Mesothelial cell of epicardium (in vitro differentiated cells): ENCODE measurements at places on chromosomes 1 and 21.

DNA sequence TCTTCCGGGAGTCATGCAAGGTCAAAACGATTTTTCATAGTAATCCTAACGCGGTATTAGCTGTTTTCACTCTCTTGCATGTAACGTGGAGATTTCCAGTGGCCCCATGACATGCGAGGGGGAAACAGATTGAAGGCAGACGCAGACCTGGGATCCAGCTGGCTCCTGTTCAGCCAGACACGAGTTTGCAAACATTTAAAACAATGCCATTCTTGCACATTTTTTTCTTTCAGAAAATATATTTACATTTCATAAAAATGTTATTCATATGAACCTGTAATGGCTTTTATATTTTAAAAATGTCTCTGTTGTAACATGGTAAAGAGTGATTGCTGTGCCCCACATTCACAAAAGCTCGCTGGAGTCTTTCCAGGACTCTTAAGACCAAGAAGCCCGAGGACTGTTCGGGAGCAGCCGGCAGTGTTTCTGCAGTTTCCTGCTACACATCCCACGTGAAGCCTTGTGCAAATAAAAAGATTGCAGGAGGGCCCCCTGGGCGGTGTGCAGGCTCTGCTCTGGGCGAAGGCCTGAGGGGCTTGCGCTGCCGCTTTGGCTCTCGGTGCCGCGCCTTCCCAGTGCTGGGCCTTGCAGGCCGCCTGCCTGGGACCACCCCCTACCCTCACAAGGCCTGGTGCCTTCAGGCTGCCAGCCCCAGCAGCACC, 184.9 kb downstream of the DYRK1A start:
- peak; percentile 47 for DNase-seq

DNA sequence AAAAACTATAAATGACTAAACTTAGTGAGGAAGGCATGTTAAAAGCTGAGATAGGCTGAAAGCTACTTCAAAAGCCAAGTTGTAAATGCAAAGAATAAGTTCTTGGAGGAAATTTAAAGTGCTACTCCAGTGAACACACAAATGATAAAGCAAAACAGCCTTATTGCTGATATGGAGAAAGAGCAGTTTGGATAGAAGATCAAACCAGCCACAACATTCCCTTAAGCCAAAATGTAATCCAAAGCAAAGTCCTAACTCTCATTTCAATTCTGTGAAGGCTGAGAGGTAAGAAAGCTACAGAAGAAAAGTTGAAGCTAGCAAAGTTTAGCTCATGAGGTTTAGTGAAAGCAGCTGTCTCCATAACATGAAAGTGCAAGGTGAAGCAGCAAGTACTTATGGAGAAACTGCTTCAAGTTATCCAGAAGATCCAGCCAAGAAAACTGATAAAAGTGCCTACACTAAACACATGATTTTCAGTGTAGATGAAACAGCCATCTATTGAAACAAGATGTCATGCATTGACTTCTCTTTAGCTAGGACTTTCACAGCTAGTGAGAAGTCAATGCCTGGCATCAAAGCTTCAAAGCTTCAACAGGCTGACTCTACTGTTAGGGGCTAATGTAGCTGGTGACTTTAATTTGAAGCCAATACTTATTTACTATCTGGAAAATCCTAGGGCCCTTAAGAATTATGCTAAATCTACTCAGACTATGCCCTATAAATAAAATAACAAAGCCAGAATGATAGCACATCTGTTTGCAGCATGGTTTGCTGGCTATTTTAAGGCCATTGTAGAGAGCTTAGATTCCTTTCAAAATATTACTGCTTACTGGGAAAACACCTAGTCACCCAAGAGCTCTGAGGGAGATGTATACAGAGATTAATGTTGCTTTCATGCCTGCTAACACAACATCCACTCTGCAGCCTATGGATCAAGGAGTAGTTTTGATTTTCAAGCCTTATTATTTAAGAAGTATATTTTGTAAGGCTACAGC, 188.6 kb downstream of the EIF4G3 start:
- DNase-seq = no peak

DNA sequence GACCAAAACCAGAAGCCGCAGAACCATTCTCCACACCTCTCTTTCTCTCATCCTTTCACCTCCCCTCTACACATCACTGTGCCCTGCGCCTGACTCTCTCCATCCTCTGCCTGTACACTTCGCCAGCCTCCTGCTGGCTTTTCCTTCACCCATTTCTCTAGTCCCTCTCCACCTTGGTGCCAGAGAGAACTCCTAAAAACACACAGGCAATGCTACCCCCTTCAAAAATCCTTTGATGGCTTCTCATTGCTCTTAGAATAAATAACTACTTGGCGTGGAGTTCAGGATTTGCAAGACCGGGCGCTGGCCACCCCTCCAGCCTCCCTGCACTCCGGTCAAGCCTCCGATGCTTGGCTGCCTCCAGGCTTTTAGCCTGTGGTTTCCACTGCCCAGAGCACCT, 8.6 kb downstream of the CRABP2 start:
- no peak for DNase-seq

DNA sequence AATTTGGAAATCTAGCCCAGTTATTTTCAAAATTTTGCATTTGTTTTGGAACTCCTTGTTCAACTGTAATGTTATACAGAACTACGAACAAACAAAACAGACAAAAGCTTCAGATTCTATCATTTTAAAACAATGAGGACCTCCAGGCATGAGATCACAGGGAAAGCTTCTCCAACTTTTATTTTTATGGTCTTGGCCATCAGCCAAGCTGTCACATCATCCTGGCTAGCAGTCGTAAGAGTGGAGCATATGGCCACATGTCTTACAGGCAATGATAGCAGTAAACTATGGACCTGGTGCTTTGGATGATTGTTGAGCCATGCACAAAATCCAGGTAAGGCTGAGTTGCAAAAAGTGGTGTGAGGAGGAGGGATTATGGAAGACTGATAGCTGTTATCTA, 299.6 kb downstream of the LMX1A start:
- DNase-seq = no peak

GRCh38 chr21:41427556-41427955, 1.5 kb downstream of the MX1 start:
- no peak for DNase-seq

GRCh38 chr1:7403265-7404045, 367.6 kb upstream of the VAMP3 start:
- no peak for DNase-seq

DNA sequence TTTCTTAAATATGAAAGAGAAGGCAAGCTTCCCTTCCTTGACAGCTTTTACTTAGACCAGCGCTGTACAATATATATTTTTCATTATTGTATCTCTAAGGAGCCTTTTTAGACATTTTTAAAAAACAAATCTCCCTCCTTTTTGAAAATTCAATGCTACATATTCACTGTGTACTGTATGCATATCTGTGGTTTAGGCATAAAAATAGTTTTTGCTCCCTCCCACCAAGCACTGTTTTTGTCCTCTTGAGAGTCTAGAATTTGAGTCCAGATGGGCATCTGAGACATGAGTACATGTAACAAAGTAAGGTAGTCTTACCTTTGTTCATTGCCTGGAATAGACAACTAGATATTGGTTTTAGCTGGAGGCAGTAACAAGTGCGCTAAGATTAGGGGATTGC, 488.5 kb upstream of the RUNX1 start:
- no peak for DNase-seq

GRCh38 chr1:167824163-167824794, 89.7 kb downstream of the ADCY10 start:
- DNase-seq = no peak

GRCh38 chr1:34606504-34606903, 148.3 kb upstream of the GJB5 start:
- no peak for DNase-seq

- DNase-seq = no peak
These were observed 24.1 kb downstream of the SHISA4 start for GRCh38 chr1:201912832-201913231.

GRCh38 chr21:36466061-36466511, 13.8 kb downstream of the CLDN14 start:
- no peak for DNase-seq

GRCh38 chr1:210654176-210654981, 325.7 kb downstream of the HHAT start:
- DNase-seq = no peak

GRCh38 chr1:174659823-174660222, 212.1 kb downstream of the GPR52 start:
- DNase-seq = no peak

- DNase-seq = no peak
These were observed 41.9 kb downstream of the LMO4 start for GRCh38 chr1:87370544-87370943.

DNA sequence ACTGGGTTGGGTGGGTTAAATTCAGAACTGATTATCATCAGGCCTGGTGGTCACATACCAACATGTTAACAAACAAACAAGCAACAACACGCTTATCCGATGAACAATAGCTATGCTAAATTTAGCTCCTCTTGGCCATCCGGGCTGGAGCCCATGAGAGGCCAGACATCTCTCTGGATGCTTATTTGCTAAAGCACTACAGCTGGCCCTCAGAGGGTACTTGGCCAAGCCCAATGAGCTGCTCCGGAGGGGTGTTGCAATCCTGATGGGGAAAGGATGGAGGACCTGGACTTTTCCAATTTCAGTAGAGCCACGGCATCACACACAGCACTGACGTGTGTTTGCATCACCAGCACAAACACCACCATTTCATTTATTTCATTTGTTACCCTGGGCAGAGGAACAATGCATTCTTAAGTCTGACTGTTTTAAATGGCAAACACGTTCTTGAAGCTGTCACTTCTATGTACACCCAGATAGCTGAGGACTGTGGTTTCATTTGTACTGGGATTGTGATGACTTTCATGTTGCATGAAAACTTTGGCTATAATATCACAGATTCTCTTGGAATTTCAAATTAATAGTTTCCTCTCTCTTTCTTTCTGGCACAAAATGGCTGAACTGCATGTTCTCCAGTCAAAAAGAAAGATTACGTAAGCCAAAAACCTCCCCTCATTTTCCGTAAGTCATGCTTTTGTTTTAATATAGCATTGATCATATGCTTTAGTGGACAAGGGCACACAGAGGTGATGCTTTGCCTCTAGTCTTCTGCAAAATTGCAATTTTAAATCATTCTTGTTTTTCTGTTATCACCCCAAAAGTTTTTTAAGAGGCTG, 359.8 kb upstream of the KAZN start:
- DNase-seq = no peak

DNA sequence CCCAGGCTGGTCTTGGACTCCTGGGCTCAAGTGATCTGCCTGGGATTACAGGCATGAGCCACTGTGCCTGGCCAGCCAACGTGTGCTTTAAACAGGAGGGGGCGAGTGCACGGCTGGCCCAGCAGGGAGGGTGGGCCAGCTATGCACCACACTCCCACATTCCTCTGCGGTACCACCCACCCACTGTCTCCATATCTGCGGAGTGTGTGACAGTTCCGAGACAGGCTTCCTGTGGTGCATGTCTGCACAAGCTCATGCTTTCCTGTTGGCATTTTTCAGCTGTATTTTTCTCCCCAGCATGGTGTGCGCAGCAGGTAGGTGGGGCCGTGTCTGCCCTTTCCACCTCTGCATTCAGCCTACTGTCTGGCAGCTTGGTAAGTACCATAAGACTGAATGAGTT, 183.3 kb downstream of the AJAP1 start:
- DNase-seq = no peak

DNA sequence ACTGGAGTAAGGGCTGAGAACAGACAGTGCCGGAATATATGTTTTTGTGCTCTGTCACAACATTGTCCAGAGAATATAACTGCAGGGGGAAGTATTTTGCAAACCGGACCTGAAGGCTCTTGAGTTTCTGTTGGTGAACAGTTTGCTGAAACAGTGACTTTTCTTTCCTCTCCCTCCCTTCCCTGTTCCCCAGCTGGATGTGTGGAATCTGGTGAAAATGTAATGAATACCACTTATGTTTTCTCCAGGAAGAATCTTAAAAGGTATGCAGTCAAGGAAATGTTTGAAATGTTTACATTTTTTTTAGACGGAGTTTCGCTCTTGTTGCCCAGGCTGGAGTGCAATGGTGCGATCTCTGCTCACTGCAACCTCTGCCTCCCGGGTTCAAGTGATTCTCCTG, 23.4 kb downstream of the CHAF1B start:
- DNase-seq = no peak

DNA sequence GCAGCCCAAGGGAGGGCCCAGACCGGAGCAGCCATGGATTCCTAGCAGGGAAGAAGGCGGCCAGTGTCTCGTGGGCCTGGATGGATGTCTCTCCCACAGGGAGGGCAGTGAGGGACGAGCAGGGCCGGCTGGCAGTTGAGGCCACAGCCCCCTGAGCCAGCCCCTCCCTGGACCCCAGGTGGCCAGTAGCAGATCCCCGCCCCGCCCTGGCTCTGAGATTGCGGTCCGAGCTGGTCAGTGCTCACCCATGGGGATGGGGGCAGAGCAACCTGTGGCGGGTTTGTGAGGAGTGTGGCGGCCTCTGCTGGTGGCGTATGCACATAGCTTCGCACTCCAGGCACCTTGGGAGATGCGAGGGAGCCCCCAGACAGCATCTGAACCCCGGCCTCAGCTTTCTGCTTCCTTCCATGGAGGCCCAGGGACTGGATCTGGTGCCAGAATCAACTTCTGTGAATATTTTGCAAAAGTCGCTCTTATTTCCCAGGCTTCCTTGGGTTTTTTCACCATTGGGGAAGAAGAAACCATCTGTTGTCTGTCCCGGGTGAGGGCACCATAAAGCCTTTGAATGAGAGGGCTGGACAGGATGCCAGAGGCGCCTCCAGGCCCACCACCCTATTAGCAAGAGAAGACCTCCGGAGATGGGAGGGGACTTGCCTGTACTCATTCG, 8.4 kb upstream of the KCNN3 start:
- DNase-seq = peak; percentile 82

GRCh38 chr1:207973898-207974568, 63.1 kb upstream of the CD34 start:
- DNase-seq = no peak

- DNase-seq = no peak
These were observed 114.2 kb downstream of the FOXD2 start for GRCh38 chr1:47551971-47552528.

GRCh38 chr1:19073311-19074186, 117.1 kb upstream of the IFFO2 start:
- no peak for DNase-seq
